ENCODE measurements at places on chromosomes 1 and 21.

- DNase-seq: peak; percentile 74
Measured at GRCh38 chr1:170670802-170671628, 7.1 kb downstream of the PRRX1 start.

- no peak for DNase-seq
Measured at GRCh38 chr1:171852272-171852671, 11.0 kb downstream of the DNM3 start.

DNA sequence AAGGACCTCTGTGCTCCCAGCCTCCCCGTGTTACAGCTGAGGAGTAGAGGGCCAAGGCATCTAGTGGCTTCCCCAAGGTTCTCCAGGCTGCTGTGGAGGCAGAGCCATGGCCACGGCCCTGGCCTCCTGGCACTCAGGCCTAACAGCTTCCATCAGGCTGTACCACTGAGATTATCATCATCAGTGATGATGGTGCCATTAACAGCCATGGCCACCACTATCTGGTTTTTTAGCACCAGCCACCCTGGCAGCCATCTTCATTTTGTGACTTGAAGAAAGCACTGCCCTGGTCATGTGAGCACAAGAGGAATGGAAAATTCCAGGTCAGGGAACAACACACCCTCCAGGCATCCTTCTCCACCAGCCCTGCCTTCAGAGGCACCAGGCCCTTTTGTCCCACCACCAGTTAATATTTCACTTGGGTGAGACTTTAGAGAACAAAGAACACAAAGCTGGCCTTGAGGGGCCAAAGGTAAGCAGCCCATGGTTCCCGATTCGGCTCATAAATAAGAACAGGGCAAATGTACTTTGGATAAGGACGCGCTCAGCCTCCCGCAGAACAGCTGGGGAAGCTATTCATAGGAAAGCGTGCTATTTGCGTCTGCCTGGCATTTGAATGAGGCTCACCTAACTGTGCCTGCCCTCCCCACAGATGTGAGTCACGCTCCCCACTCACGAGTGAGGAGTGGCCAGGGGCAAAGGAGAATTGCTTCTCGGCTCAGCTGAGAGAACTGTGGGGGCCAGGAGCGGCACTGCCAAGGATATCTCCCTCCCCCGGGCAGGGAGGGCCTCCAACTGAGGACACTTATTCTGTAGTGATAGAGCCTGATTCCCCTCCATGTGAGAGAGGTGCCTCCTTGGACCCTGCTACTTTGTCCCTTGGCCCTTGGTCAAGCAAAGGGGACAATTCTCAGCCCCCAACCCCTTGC lies 95.6 kb downstream of the CD58 start:
- no peak for DNase-seq

GRCh38 chr1:51512606-51513005 lies 6.5 kb downstream of the EPS15 start:
- no peak for DNase-seq

- DNase-seq: no peak
Measured at GRCh38 chr1:88549536-88549935, 134.5 kb upstream of the PKN2 start.

DNA sequence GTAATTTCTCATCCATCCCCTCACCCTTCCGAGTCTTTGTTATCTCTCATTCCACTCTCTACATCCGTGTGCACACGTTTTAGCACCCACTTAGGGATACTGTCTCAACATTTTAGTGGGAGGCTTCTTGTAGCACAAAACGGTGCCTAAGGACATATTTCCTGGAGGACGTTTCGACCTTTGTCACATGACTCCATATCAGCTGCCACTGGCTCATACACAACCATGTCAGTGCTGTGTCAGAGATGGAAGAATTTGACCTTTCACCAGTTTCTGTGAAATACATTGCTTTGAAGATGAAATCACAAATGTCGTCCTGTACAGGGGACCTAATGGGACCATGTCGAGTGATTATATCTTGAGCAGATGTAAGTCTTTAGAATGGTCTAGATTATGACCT lies 15.6 kb downstream of the B3GALT5 start:
- DNase-seq: no peak

- no peak for DNase-seq
Measured at GRCh38 chr1:206768472-206769303, 1.9 kb upstream of the IL19 start.

DNA sequence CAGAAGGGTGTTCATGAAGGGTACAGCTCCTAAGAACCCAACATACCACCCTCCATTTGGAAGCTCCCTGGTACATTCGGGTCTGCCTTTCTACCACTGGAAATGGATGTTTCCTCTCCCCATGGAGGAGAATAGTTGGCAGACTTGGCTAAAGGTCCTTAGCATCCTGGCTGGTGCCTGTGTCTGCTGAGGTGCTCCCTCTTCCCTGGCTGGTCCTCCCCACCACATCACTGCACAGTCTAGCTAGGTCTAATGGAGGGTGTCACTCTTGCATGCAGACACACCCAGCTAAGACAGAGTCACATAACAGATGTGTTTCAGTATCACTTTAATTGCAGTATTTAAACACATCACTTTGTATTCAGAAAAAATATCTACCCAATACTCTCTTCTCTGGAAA lies 24.7 kb downstream of the CD34 start:
- no peak for DNase-seq

GRCh38 chr1:44881011-44881632 lies 38.1 kb upstream of the PTCH2 start:
- no peak for DNase-seq

DNA sequence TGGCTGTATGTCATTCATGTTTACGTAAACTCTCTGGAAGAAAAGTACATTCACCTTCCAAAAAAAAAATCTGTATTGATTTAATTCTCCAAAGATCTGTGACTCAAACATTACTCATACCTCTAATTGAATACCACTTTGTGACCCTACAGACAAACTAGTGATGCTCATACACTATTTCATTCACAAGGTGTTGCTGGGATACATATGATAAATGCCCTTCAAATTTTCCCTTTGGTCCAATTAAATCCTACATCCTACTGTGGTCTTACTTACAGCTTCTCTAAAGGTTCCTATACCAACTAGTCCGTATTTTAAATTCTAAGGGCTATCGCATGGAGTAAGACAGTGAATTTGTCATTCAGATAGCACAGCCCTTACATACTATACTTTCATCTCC lies 26.8 kb upstream of the CADM3 start:
- DNase-seq: no peak

- no peak for DNase-seq
Measured at GRCh38 chr1:96651517-96651916, 70.1 kb upstream of the PTBP2 start.

DNA sequence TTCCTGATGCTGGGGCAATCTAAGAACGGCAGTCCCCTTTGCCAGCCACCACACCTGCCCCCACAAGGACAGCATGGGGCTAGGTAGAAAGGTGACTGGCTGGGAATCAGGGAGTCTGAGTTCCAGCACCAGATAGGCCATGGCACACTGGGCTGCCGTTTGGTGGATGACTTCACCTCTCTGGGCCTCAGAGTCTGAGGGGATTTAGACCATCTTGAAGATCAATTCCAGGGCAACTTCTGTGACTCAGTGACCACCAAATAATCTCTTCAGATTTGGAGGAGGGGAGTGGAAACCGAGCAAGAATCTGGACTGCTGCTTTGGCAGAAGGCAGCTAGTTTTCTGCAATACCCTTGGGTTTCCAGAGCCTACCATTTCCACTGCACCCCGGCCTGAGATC lies 92.1 kb upstream of the EDN2 start:
- DNase-seq: no peak

DNA sequence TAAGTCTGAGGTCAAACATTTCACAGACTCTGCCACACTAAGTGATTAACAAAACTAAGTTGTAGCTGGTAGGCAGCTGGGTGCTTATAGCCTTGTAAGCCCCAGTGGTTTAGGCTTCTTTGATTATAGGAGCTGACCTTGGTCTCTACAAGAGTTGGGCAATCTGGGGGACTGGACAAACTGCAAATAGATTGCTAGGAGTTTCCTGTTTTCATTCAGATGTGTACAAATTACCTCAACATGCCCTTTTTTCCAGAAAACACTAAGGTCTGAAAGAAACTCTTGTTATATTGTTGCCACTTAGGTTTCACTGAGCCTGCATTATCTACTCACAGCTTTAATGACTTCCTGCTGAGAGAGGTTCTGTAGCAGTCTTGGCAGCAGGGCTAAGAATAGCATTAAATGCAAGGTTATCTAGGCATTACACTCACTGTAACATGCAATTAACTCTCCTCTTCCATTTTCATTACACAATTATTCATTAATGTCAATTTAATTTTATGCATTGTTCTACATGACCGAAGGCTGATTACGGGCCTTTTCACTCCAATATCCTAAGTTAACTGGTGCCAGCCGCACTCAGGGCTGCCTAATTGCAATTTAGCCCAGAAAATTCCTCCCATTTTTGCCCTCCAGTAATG lies 314.0 kb downstream of the LMO4 start:
- no peak for DNase-seq

DNA sequence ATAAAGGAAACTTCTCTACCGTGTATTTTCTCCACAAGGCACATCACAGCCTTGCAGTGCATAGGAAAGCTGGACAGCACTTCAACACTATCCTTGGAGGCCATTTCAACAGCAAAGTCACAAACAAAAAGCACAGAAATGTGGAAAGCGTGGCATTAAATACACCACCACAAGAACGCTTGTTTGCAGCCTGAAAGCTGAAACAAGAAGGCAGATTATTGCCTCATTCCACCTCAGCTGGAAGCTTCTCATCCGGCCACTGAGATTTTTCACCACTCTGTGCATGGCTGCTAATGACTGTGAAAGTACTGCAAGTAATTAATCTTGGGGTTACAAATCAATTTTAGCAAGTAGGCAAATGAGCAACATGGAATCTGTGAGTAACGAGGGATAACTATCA lies 50.9 kb upstream of the GALNT2 start:
- DNase-seq: no peak

DNA sequence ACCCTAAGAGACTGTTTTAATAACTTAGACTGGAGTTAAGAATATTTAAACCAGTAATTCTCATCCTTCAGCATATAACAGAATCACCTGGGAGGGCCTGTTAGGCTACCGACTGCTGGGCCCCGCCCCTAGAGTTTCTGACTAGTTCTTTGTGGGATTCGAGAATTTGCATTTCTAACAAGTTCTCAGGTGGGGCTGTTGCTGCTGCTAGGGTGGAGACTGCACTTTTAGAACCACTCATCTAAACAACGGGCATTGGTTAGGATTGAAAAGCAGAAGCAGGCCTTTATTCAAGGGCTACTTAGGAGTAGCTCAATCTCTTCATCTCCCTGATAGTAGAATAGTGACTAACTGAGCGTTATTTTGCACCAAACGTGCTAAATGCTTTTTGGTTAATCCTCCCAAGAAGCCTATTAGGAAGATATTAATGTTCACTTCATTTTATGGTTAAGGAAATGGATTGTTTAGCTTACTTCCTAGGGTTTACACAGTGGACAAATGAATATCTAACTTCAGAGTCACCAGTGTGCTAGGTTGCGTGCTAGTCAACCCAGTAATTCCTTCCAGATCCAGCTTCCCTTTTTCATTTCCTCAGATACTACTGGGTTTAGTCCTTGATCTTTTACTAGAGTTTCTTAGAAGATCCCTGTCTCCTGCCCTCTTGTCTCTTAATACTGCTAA lies 31.1 kb upstream of the UAP1 start:
- no peak for DNase-seq
